ENCODE measurements at places on chromosomes 11 and 22.

DNA sequence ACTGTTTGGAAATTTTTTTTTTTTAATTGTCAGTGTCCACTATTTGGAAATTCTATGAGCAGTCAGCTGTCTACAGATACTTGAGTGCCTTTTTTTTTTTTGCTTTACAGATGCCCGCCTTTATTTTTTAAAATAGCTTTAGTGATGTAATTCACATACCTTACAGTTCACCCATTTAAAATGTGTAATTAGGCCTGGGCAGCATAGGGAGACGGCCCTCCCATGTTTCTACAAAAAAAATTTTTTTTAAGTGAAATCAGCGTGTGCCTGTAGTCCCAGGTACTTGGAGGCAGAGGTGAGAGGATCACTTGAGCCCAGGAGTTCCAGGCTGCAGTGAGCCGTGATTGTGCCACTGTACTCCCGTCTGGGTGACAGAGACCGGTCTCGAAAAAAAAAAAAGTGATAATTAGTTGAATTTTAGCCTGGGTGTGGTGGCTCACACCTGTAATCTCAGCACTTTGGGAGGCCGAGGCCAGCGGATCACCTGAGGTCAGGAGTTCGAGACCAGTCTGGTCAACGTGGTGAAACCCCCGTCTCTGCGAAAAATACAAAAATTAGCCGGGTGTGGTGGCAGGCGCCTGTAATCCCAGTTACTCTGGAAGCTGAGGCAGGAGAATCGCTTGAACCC lies 1.5 kb downstream of the ZNF143 start:
- no peak for DNase-seq

GRCh38 chr22:48496987-48497650 lies 1330.6 kb downstream of the BRD1 start:
- no peak for DNase-seq

- no peak for DNase-seq
Measured at GRCh38 chr11:118149493-118149892, 3.1 kb downstream of the SCN4B start.

DNA sequence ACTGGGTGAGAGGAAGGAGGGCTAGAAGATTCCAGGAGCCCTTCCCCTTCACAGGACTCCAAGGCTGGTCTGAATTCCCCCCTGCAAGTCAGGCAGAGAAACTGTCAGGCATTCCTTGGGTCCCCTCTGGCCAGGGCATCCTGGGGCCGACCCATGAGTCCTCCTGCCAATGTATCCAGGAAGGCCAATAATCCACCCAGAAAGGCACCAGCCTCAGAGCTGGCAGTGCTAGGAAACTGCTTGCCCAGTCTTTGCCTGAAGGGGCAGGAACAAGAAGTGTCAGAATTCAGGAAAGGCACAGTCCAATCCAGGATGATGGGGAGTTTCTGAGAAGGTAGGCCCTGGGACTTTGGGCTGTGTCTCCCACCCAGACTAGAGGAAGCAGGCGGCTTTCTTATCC lies 41.0 kb downstream of the BUD13 start:
- no peak for DNase-seq

GRCh38 chr11:134145715-134146114 lies 76.8 kb downstream of the JAM3 start:
- DNase-seq = peak; percentile 56

DNA sequence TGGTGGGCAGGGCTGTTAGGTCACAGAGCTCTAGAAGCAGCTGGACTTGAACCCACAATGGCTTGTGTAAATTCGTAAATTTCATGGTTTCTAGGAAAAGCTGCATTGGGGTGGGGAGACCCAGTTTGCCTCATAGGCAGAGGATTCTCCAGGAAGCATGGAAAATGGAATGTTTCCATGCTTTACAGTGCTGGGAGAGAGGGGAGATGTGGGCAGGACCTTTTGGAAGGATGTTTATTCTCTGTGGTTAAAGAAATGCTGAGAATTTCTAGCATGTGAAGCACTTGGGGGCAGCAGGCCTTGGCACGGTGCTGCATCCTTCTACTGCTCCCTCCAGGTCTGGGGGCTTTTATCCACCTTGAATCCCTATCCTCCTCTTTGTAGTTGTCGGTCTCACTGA lies 46.3 kb downstream of the TRAF6 start:
- DNase-seq = no peak

DNA sequence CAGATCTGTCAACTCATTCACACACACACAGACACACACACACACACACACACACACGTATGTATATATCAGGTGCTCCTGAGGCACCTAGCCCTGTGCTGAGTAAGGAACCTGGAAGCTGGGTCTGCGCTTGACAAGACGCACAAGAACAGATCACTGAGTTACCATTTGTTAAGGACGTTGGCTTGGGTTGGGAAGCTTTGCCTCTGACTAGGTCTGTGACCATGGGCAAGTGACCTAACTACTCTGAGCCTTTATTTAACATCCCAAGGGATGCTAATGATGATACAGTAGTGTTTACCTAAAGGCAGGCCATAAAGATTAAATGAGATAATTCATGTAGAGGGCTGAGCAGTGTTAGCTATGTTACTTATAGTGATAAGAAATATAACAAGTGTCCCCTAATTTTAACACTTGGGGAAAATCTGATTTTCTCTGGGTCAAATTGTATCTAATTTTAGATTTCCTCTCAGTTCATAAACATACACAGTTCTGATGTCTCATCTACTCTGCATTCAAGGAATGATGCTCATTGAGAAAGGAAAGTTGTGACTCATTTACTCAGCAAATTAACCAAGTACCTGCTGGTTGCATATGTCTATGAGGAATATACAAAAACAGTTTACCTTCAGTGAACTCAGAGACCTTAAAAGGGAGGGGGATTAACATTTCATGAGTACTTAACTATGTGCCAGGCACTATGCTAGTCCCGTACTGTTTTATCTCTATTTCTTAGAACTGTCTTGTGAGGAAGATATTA lies 13.6 kb downstream of the RNF185 start:
- no peak for DNase-seq
